ENCODE measurements at places on chromosomes 2 and 18. TPM values are rescaled to one million over a fixed set of nuclear protein-coding genes. Genes with fewer than 3 reads are reported as not detected.

CYS1 gene
- total RNA-seq: 7.2 TPM

HK2 gene
- 1.3 TPM for total RNA-seq

LOXL3 gene
- total RNA-seq: 26.5 TPM

FOXD4L1 gene
- total RNA-seq: not detected

DLGAP1 gene
- total RNA-seq: 9.6 TPM

GKN1 gene
- not detected for total RNA-seq

PFN4 gene
- 0.95 TPM for total RNA-seq

CD226 gene
- total RNA-seq: 5.5 TPM

TANC1 gene
- 92.7 TPM for total RNA-seq

CTDP1 gene
- total RNA-seq: 19.3 TPM

STK36 gene
- 7.4 TPM for total RNA-seq

- peak overlapping the region; percentile 59 for H3K4me3 ChIP-seq
- H3K36me3 ChIP-seq: no peaks in the 10 kb centered on the region
- H3K27me3 ChIP-seq: peaks cover 8% of the 10 kb centered on the region
- H3K4me1 ChIP-seq: no peaks in the 10 kb centered on the region
- DNase-seq: no peak
Observed at GRCh38 chr2:224038830-224039079, 331 bp downstream of the SERPINE2 start.

DNA sequence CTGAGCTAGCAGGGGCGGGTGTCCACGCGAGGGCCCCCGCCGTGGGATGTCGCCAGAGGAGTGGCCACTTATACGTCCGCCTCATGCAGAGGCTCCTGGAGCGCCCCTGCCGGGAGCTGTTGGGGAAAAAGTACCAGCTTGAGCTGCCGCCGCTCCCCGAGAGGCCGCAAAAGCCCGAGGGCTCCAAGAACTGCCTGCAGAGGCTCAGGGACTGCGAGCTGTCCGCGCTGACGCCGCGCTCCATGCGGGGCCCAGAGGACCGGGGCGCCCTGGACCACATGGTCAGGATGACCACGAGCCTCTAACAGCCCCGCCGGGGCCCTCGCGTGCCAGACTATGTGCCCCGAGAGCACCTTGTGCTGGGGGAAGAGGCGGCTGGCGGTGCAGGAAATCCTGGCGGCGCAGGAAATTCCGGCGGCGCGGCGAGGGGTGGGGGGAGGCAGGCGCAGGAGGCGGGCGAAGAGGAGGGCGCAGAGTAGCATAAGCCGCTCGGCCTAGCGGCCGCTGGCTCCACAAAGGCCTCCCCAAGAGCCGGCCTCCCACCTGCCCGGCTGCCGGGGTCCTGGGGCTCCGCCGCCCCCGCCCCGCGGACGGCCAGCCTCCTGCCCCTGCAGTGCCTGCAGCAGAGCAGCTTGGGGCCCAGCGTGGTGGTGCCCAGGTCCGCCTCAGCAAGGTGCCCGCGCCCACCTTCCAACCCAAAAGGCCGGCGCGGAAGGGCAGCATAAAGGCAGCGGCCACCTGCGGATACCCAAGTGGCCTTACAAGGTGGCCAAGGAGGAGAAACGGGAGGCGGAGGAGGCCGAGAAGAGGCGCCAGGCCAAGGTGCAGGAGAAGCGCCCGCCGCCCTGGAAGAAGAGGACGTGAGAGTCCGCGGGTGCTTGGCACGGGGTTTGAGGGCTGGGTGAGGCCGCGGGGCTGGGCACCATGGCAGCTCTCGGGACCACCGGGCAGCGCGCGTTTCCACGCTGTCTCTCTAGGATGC lies 42.1 kb upstream of the TRIM43B start:
- peak overlapping the region; percentile 37 for H3K4me3 ChIP-seq
- H3K27me3 ChIP-seq: no peaks in the 10 kb centered on the region
- H3K36me3 ChIP-seq: no peaks in the 10 kb centered on the region
- H3K27ac ChIP-seq: peak overlapping the region; percentile 58

GRCh38 chr2:157470321-157470720 lies 26.4 kb upstream of the CYTIP start:
- H3K27ac ChIP-seq: no peak overlapping the region
- H3K4me3 ChIP-seq: no peak overlapping the region
- DNase-seq: no peak
- H3K4me1 ChIP-seq: no peaks in the 10 kb centered on the region
- H3K27me3 ChIP-seq: no peaks in the 10 kb centered on the region
- H3K36me3 ChIP-seq: no peaks in the 10 kb centered on the region

GRCh38 chr2:64727013-64727767 lies 73.5 kb upstream of the SERTAD2 start:
- no peak overlapping the region for H3K4me3 ChIP-seq
- H3K36me3 ChIP-seq: no peaks in the 10 kb centered on the region
- H3K4me1 ChIP-seq: no peaks in the 10 kb centered on the region
- H3K27ac ChIP-seq: peak overlapping the region; percentile 30
- no peak for DNase-seq

- no peaks in the 10 kb centered on the region for H3K4me1 ChIP-seq
- H3K4me3 ChIP-seq: no peak overlapping the region
- H3K27ac ChIP-seq: no peak overlapping the region
- no peaks in the 10 kb centered on the region for H3K36me3 ChIP-seq
- no peaks in the 10 kb centered on the region for H3K27me3 ChIP-seq
Observed at GRCh38 chr2:118498943-118499342, 348.5 kb downstream of the EN1 start.

- H3K4me1 ChIP-seq: peaks cover 16% of the 10 kb centered on the region
- no peaks in the 10 kb centered on the region for H3K27me3 ChIP-seq
- no peak overlapping the region for H3K4me3 ChIP-seq
- DNase-seq: no peak
- no peaks in the 10 kb centered on the region for H3K36me3 ChIP-seq
Observed at GRCh38 chr2:55155206-55155605, 76.9 kb downstream of the CLHC1 start.

GRCh38 chr2:177692042-177692782 lies 299.6 kb downstream of the AGPS start:
- H3K36me3 ChIP-seq: no peaks in the 10 kb centered on the region
- no peaks in the 10 kb centered on the region for H3K27me3 ChIP-seq
- no peak overlapping the region for H3K4me3 ChIP-seq
- DNase-seq: no peak

DNA sequence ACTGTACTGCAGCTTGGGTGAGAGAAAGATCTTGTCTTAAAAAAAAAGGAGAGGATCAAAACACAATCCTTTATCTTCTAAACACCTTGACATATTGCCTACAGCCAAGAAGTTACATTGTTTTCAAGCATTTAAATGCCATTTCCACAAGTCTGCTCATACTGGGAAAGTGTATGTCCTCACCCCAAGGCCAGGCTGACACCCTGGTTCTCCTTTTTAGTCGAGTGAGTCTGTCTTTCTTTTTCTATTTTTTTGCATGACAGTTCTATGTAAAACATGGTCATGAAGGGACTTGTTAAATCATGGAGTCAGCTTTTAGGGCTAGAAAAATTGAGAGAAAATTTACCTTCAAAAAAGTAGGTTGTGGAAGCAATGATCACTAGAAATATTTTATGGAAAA lies 233.3 kb downstream of the FAM210A start:
- no peak overlapping the region for H3K4me3 ChIP-seq
- no peak overlapping the region for H3K27ac ChIP-seq
- H3K36me3 ChIP-seq: no peaks in the 10 kb centered on the region
- no peak for DNase-seq
- H3K27me3 ChIP-seq: no peaks in the 10 kb centered on the region

DNA sequence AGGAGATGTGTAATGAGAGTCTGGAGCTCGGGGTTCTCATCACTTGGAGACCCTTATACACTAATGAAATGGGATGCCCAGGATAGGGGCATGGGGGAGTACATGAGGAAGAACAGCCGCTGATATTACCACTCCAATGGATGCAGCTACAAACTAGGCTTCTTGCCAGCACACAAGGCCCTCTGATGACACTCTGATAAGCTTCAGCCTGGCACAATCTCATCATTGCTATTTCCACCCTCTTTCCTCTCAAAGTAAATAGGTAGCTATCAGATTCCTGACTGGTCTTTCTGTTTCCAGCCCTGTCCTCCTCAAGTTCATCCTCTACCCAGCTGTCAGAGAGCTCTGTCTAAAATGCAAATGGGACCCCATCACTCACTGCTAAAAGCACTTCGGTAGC lies 103.0 kb downstream of the GPR39 start:
- no peaks in the 10 kb centered on the region for H3K4me1 ChIP-seq
- H3K4me3 ChIP-seq: no peak overlapping the region
- no peak for DNase-seq
- no peaks in the 10 kb centered on the region for H3K27me3 ChIP-seq
- H3K36me3 ChIP-seq: no peaks in the 10 kb centered on the region

GRCh38 chr2:8116661-8117060 lies 565.2 kb upstream of the ID2 start:
- H3K4me1 ChIP-seq: no peaks in the 10 kb centered on the region
- H3K36me3 ChIP-seq: no peaks in the 10 kb centered on the region
- H3K27me3 ChIP-seq: no peaks in the 10 kb centered on the region
- DNase-seq: no peak
- H3K4me3 ChIP-seq: no peak overlapping the region

GRCh38 chr2:85851253-85852151 lies 37.3 kb downstream of the ST3GAL5 start:
- no peak overlapping the region for H3K4me3 ChIP-seq
- no peaks in the 10 kb centered on the region for H3K27me3 ChIP-seq
- peak overlapping the region; percentile 66 for H3K27ac ChIP-seq
- peak; percentile 63 for DNase-seq
- H3K36me3 ChIP-seq: no peaks in the 10 kb centered on the region
- no peaks in the 10 kb centered on the region for H3K4me1 ChIP-seq

GRCh38 chr2:112121682-112122254 lies 16.4 kb upstream of the FBLN7 start:
- no peaks in the 10 kb centered on the region for H3K27me3 ChIP-seq
- no peak for DNase-seq
- H3K36me3 ChIP-seq: no peaks in the 10 kb centered on the region
- H3K4me3 ChIP-seq: no peak overlapping the region

DNA sequence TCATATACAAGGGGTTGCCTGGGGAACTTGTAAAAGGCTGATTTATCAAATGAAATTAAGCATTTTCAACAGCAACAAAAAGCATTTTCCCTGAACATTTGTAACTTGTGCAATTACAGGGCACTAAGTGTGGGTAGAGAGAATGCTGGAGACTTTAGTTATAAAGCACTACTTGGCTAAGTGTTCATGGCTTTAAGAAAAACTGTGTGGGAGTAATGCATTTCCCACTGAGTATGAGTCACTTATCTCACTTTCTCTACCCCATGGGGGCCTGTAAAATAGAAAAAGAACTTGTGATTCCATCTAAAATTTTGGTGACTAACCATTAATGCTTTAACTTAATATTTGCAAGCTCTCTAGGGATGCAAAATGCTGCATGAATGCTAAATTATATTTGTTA lies 193.4 kb downstream of the CCDC102B start:
- no peak overlapping the region for H3K27ac ChIP-seq
- no peak overlapping the region for H3K4me3 ChIP-seq
- no peaks in the 10 kb centered on the region for H3K4me1 ChIP-seq
- H3K36me3 ChIP-seq: no peaks in the 10 kb centered on the region

GRCh38 chr2:100640431-100641124 lies 77.8 kb downstream of the PDCL3 start:
- no peaks in the 10 kb centered on the region for H3K27me3 ChIP-seq
- no peaks in the 10 kb centered on the region for H3K36me3 ChIP-seq
- no peaks in the 10 kb centered on the region for H3K4me1 ChIP-seq

- no peak for DNase-seq
- H3K27me3 ChIP-seq: peaks cover 45% of the 10 kb centered on the region
- H3K4me3 ChIP-seq: no peak overlapping the region
Observed at GRCh38 chr2:199465988-199466691, 8.4 kb upstream of the SATB2 start.

DNA sequence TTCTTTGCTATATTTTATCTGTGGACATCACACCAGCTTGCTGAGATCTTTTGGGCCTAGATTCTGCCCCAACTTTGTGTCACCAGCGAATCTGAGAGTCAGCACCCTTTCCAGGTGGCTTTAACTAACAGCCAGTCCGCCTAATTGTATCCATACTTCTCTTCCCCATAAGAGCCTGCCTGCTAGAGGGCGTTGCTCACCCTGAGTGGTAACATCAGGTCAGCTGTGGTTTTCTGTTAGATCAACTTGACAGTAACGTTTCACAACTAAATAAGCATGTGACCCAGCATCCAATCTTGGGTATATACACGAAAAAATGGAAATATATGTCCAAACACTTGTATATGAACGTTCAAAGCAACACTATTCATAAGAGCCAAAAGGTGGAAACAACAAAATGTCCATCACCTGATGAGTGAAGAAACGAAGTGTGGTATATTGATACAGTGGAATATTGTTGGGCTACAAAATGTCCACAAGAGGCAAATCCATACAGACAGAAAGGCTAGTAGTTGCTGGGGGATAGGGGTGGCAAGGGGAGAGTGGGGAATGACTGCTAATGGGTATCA lies 24.9 kb downstream of the EFHD1 start:
- no peak for DNase-seq
- H3K36me3 ChIP-seq: no peaks in the 10 kb centered on the region
- H3K4me1 ChIP-seq: no peaks in the 10 kb centered on the region
- H3K4me3 ChIP-seq: no peak overlapping the region

GRCh38 chr2:45006942-45007287 lies 2.3 kb downstream of the SIX2 start:
- peaks cover 20% of the 10 kb centered on the region for H3K27me3 ChIP-seq
- no peak overlapping the region for H3K4me3 ChIP-seq
- H3K4me1 ChIP-seq: no peaks in the 10 kb centered on the region
- no peaks in the 10 kb centered on the region for H3K36me3 ChIP-seq
- no peak for DNase-seq

GRCh38 chr2:241609859-241610793 lies 26.8 kb downstream of the THAP4 start:
- peak overlapping the region; percentile 82 for H3K27ac ChIP-seq
- peak; percentile 82 for DNase-seq
- no peaks in the 10 kb centered on the region for H3K4me1 ChIP-seq
- no peaks in the 10 kb centered on the region for H3K27me3 ChIP-seq

DNA sequence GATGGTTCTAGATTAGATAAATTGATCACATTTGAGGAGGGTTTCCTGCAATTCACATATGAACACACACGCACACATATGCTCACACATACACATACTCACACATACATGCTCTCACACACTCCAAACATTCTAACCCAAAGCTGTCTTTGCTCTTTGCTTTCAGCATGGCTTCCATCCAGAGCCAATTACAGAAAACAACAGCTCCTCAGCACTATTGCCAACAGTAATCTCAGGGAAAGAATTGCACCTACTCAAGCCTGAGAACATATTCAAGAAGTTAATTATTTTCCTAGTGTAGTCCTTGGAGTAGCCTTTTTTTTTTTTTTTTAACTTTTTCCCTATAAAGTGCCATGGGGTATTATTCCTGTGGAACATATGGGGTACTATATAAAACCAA lies 246.9 kb upstream of the PARD3B start:
- no peaks in the 10 kb centered on the region for H3K4me1 ChIP-seq
- H3K27me3 ChIP-seq: no peaks in the 10 kb centered on the region
- no peak for DNase-seq

Data from uterus (tissue), 4 donors.